Mucosa of descending colon (tissue), 3 donors: ENCODE measurements at places on chromosomes 3 and 15. TPM values are rescaled to one million over a fixed set of nuclear protein-coding genes. Genes with fewer than 3 reads are reported as not detected.

MINDY4B gene
- not detected for total RNA-seq

ZNF385D gene
- 3.1 TPM for total RNA-seq

IQCF5 gene
- total RNA-seq: not detected

PIAS1 gene
- total RNA-seq: 59.3 TPM

DNA sequence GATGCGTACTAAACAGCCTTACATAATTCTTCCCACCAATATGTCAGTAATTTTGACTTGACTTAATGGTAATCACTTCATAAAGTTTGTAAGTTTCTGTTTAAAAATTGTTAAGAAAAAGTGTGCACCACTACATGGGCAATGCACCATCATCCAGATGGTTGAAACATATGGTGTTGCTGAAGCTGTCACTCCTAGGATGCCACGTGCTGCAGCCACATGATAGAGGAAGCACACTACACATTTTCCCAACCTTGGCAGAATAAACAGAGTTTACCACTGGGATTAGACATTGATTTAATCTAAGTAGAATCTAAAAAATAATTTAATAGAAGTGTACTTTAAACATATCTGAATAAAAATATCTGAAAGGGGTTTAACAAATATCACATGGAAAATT is 1209.9 kb downstream of the NSUN3 start:
- no peak for DNase-seq

DNA sequence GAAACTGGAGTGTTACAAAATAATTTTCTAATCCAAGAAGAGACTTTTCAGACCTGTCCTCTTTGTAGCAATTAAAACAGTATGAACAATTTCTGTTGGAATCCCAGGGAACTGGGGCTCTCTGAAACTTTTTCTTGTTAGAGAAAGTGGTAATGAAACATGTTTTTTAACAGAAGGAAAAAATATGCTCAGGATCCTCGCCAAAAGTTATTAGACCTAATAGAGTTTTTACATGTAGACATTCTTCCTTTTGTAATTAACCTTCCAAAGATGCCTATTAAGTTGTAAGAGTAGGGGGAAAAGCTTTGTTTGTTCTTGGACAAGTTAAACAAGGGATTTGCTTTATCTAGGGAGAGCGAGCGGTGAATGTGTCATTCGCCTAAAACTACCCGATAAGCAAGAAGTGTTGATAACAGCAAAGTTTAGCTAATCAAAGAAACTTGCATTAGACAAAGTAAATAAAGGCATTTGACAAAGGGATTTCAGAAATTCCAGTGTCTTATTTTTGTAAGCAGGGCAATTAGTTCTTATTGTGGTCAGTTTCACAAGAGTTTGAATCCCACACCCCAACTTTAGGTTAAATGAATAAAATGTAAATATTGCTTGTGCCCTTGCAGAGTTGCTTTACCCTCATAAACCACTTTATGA is 2.3 kb downstream of the RARB start:
- DNase-seq: no peak

GRCh38 chr3:31241533-31241932 is 291.2 kb upstream of the STT3B start:
- no peak for DNase-seq

GRCh38 chr3:150737874-150738679 is 24.9 kb downstream of the SIAH2 start:
- DNase-seq: no peak
